ENCODE measurements at places on chromosomes 3 and 15. TPM values are rescaled to one million over a fixed set of nuclear protein-coding genes. Genes with fewer than 3 reads are reported as not detected.

GRCh38 chr15:64099379-64099778 is 3.6 kb downstream of the SNX1 start:
- no peak for DNase-seq

Gene LSAMP
- total RNA-seq, result not detected

- DNase-seq, result peak; percentile 49
Observed at GRCh38 chr3:120567370-120568201, 28.6 kb upstream of the NDUFB4 start.

- DNase-seq, result no peak
Observed at GRCh38 chr3:63942528-63942927, 30.3 kb upstream of the SCAANT1 start.

- peak; percentile 91 for DNase-seq
Observed at GRCh38 chr3:141360888-141361598, 7.3 kb upstream of the ZBTB38 start.

Gene MEGF11
- not detected for total RNA-seq

DNA sequence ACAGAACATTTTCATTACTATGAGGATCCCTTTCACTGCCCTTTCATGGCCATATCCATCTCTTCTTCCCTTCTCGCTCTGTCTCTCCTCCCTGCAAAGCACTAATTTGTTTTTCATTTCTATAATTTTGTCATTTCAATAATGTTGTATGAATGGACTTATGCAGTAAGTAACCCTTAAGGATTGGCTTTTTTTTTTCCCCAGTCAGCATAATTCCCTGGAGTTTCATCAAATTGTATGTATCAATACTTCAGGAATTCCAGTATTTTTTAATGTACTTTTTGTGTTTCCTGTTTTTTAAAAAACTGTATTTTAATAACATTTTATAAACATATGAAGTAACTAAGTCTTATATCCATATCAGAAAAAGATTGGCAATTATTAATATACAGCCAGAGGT is 1016.0 kb upstream of the SEMA6D start:
- no peak for DNase-seq

DNA sequence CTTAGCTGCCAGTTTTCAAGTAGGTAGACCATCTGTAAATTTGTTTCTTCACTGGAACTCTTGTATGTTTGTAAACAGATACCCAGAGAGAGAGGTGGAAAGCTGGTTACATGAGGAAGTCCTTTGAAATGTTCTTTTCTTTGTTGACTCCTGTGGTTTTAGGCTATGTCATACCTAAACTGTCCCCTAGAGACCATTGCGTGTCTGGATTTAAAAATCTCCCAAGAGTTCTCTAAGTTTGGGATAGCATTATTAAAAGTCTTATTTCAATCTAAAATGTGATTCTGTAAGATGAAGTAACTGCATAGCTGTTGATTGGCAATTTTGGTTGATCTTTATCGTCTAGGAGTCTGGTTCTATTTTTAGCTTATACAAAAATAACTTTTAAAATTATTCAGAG is 127.2 kb downstream of the GHSR start:
- no peak for DNase-seq

DNA sequence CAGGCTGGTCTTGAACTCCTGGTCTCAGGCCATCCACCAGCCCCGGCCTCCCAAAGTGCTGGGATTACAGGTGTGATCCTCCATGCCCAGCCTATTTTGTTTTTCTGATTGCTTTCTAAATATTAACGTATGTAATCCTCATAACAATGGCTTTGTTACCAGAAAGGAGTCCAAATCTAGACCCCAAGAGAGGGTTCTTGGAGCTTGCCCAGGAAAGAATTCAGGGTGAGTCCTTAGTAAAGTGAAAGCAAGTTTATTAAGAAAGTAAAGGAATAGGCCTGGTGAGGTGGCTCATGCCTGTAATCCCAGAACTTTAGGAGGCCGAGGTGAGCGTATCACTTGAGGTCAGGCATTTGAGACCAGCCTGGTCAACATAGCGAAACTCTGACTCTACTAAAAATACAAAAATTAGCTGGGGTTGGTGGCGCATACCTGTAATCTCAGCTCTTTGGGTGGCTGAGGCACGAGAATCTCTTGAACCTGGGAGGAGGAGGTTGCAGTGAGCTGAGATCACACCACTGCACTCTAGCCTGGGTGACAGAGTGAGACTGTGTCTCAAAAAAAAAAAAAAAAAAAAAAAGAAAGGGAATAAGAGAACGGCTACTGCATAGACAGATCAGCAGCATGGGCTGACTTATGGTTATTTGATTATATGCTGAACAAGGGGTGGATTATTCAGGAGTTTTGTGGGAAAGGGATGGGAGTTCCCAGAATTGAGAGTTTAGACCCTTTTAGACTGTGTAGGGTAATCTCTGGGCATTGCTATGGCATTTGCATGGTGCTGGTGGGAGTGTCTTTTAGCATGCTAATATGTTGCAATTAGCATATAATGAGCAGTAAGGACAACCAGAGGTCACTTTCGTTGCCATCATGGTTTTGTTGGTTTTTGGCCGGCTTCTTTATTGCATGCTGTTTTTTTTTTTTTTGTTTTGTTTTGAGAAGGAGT is 36.1 kb downstream of the TYRO3 start:
- DNase-seq, result no peak

GRCh38 chr3:127257351-127257750 is 30.5 kb downstream of the PRR20G start:
- no peak for DNase-seq
